T-cell (primary cell): ENCODE measurements at places on chromosomes 4 and X. TPM values are rescaled to one million over a fixed set of nuclear protein-coding genes. Genes with fewer than 3 reads are reported as not detected.

DNA sequence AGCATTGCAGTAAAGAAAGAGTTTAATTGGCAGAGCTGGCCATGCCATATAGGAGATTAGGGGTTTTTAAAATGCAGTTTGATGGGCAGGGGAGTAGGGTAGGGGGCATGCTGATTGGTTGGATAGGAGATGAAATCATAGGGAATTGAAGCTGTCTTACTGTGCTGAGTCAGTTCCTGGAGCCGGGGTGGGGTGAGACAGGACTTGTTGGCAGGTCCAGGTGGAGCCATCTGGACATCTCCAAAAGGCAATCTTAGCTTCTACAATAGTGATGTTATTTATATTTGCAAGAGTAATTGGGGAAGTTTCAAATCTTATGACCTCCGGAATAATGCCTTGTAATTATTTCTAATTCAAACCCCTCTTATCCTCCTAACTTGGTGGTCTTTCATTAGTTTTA, 32.4 kb upstream of the PGM2 start:
- no peak for DNase-seq

GRCh38 chrX:40097504-40098263, at the start of gene BCOR:
BCOR (minus strand) TSS chrX:40097958; CDS start chrX:40077929, 20,029 bp downstream.
- DNase-seq, result peak; percentile 56

DNA sequence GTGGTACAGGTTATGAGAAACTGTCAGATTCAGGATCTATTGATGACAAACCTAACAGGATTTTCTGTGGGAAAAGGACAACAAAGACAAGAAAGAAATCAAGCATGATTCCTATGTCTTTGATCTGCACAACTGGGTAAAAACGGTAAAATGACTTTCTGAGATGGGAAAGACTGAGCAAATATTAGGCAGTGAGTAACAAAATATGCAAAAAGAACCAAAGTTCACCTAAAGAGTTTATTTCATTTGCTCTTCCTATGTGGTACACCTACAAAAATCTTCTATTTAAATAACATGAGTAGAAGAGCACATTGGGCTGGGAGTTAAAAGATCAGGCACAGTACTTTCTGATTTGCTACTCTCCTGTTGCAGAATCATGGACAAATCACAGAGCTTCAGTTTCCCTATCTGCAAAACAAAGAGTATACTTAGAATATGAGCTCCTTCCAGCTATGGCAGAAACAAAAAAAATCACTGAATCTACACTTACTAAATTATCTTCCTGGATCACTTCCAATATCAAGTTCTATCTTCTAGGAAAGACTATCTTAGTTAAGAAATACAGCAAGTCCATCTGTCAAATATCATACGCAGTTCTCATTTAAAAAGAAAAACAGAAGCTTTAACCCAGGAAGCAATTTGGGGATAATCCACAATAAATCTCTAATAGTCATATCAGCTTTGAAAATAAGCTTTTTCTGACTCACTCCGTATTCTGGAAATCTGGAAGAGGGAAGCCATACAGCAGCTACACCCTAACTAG, 37.4 kb downstream of the NFXL1 start:
- no peak for DNase-seq

GRCh38 chr4:158860856-158861255, 92.0 kb downstream of the FNIP2 start:
- no peak for DNase-seq

DNA sequence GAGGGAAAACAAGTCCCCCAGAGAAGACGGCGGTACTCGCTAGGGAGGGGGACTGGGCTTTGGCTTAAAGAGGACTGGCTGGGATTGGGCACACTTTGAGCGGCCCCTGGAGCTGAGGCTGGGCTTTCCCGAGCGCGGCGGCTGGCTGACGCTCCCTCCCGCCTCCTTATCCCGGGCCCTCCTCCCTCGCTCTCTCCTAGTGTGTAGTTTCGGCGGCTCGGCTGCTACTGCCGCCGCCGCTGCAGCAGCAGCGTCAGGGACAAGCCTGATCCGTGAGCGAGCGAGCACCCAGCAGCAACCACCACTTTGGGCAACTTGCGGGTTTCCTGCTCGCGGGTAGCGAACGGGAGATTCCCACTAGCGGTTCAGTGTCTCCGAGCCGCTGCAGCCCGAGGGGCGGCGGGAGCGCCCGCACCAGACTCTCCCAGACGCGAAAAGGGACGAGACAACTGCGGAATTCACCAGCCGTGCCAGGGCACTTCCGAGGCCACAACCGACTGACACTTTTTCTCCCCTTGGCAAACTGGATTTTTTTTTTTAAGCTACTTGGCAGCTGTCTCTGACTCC, 632 bp upstream of the PCDH7 start:
- no peak for DNase-seq

GRCh38 chrX:95346856-95347255, 1337.8 kb upstream of the DIAPH2 start:
- no peak for DNase-seq

DNA sequence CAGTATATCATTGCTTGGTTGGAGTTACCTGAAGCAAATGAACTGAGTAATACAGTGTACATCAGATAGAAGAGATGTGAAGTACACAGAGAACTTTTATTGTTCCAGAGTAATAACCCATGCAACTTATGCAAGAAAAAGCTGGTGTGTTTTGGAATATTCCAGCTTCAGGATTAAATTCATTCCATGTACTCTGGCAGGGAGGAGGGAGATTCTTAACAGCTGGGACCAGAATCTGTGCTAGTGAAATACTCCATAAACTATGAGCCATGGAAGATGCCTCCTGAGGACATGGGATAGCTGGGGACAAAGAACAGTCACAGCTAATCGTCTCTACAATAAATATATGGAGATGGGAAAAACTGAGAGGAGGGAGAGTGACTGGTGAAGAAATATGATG, 101.6 kb upstream of the OTUD4 start:
- no peak for DNase-seq

GRCh38 chrX:46860557-46860956, 23.7 kb downstream of the RP2 start:
- DNase-seq, result no peak

GRCh38 chrX:1292575-1293290, 24.1 kb downstream of the CSF2RA start:
- DNase-seq, result no peak

GRCh38 chrX:47093248-47093647, 15.0 kb downstream of the RGN start:
- no peak for DNase-seq

DNA sequence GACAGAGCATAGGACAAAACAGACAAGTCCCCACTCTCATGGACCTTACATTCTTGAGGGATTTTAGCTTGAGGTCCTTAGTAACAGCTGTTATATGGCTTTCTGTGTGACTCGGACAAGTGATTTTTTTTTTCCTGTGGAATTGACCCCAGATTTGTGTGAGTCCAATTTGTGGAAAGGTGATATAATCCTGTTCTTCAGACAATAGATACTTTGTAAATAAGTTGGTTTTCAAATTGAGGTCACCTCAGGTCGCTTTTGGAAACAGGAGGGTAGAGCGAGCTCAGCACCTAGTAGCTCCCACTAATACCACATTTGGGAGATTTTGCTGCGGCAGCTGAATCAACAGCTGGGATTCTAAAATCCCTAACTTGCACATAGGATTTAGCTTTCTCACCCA, 1008.8 kb downstream of the ADGRL3 start:
- DNase-seq, result no peak

- DNase-seq, result no peak
Observed at GRCh38 chr4:106105697-106106096, 210.3 kb downstream of the TBCK start.

GRCh38 chr4:140609548-140610425, 41.0 kb upstream of the UCP1 start:
- no peak for DNase-seq

Gene GAGE13
- not detected for total RNA-seq

Gene SMPX
- total RNA-seq, result not detected

Gene IL13RA1
- total RNA-seq, result 0.63 TPM
